ENCODE measurements at places on chromosomes 6 and 20.
A peak's percentile ranks its signal among the peaks of the same experiment; 100 is the strongest.

DNA sequence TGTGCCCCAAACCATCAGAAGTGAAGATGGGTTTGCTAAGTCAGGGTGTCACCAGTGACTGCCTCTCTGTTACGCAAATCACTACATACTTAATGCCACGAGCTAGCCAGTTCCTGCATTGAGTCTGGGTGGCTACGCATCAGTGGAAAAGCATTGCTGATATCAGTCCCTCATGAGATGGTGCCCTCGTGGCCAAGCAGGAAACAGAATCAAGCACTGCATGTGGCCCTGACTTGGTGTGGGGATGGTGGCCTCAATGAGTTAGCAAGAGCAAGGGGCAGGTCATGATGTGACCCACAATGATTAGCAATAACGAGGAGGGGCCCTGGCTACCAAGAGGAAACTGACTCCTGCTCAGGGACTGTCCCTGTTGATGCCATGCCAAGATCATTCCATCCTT lies 51.6 kb upstream of the FNDC1 start:
- peak; percentile 54 for DNase-seq

GRCh38 chr6:99545442-99545841 lies 23.0 kb downstream of the CCNC start:
- DNase-seq, result no peak

DNA sequence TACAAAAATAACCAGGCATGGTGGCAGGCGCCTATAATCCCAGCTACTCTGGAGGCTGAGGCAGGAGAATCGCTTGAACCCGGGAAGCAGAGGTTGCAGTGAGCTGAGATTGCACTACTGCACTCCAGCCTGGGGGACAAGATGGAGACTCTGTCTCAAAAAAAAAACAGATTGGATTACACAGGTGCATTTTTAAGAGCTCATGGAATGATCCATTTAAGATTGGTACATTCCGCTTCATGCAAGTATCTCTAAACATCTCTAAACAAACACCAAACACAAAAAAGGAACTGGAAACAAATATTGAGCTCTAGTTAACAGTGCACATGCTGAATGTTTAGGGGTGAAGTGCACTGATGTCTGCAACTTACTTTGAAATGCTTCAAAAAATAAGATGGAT lies 154.3 kb downstream of the GRM4 start:
- no peak for DNase-seq

DNA sequence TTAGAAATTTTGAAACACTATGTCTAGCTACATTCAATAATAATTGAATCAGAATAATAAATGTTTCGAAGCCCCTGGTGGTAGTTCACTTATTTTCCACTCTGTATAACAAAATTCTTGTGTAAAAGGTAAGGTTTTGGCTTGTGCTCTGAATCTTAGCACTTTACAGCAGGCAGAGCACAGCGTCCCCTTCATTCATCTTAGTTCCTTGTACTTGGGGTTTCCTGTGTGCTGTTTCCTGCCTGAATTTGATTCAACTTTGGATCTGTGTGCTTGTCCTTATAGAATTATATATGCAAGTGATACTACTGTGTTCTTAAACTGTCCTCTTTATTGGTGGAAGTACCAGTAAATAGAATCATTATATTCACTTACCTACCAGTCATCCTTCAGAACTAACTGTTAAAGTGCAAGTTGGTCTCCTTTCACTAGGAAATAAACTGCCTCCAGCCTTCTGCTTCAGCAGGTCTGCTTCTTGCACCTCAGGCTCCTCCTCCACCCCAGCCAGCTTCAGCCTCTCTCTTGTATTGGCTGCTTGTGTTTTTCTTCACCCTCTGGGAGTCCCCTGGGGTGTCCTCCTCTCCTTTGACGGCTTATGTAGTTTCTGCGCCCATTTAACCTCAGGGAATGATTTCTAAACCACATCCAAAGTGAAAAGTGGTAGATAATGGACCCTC lies 28.8 kb upstream of the TULP4 start:
- DNase-seq, result peak; percentile 28

GRCh38 chr6:116409756-116410155 lies 39.0 kb downstream of the DSE start:
- DNase-seq, result peak; percentile 52

- no peak for DNase-seq
Observed at GRCh38 chr6:110526726-110527125, 50.3 kb upstream of the SLC22A16 start.

DNA sequence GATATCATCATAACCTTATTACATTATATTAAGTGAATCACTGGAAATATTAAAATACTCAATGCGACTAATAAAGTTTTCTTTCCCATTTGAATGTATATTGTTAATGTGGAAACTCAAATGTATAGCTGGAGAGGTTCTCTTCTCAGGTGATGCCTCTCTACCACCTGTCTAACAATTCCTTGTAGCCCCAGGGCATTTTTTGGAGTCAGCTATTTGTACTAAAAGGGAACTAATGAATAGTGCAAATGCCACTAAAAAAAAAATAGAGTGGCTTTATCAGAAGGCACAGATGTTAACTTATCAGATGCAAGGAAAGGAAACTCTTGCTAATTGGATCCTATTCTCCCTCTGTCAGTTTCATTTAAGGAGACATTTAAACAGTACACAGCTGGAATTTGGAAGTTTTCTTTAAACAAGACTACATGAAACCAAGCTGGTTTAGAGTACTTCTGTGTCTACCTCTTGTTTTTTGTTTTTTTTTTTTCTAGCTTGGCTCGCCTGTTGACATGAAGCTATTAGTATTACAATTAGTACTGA lies 897.0 kb upstream of the SLC35B3 start:
- DNase-seq, result no peak

DNA sequence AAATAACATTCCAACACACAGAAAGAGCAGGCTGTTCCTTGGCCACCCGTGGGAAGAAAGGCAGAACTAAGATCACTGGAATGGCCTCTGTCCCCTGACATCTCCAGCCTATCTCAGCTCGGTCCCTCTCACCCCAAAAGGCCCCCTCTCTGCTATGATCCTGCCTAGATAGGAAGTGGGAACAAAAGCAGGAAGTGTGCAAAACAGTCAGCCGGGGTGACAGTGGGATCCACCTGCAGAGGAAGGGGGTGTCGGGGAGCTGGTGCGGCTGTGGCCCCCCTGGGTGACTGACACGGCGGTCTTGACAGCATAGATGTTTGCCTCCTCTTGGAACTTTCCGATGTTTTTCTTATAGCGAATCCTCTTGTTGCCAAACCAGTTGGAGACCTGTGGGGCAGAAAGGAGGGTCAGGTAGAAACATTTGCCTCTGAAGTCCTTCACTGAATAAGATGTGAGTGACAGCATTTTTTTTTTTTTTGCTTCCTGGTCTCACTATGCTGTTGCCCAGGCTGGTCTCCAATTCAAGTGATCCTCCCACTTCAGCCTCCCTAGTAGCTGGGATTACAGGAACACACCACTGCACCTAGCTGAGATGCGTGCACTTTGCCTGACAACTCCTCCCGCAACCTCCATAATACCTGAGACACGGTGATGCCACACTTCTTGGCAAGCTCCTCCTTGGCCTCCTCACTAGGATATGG lies 2.8 kb downstream of the PBX2 start:
- no peak for DNase-seq

- no peak for DNase-seq
Observed at GRCh38 chr6:142760152-142760551, 184.8 kb downstream of the HIVEP2 start.

DNA sequence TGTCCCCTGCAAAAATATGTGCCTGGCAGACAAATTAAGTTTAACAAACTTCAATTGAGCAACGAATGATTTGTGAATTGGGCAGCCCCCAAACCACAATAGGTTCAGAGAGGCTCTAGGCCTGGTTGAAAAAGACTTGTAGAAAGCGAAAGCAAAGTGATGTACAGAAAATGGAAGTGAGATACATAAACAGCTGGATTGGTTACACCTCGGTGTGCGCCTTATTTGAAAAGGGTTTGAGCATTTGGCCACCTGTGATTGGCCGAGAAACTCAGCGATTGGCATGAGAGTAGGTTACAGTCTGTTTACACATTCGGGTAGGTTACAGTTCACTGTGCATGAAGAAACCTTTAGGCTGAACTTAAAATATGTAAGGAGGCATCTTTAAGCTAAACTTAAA lies 136.9 kb downstream of the CD83 start:
- no peak for DNase-seq

DNA sequence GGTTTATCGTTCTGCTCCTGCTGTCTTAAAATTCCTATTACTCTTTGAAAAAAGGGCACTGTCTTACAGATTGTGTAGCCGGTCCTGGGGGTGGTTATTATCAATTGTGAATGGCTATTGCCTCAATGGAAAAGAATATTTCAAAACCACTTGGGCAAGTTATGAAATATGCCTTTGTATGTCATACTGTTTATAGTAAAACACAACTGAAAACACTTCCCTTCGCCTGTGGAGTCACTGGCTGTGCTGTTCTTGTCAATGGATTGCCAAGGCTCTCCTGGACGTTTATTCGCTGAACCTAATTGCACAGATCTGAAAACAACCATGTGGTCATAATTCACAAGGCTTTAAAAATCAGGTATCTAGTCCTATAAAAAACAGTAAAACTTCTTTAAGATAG lies 47.8 kb upstream of the TAGAP start:
- no peak for DNase-seq

- no peak for DNase-seq
Observed at GRCh38 chr6:11328613-11329247, 96.3 kb upstream of the NEDD9 start.

GRCh38 chr6:150332939-150333584 lies 35.8 kb upstream of the IYD start:
- DNase-seq, result no peak

- DNase-seq, result no peak
Observed at GRCh38 chr20:924639-925038, 8.5 kb upstream of the ANGPT4 start.

- DNase-seq, result no peak
Observed at GRCh38 chr6:157538168-157538567, 157.2 kb downstream of the ZDHHC14 start.

GRCh38 chr6:108735310-108736001 lies 112.8 kb upstream of the ARMC2 start:
- DNase-seq, result no peak

GRCh38 chr6:104282581-104282980 lies 577.1 kb downstream of the HACE1 start:
- DNase-seq, result no peak

DNA sequence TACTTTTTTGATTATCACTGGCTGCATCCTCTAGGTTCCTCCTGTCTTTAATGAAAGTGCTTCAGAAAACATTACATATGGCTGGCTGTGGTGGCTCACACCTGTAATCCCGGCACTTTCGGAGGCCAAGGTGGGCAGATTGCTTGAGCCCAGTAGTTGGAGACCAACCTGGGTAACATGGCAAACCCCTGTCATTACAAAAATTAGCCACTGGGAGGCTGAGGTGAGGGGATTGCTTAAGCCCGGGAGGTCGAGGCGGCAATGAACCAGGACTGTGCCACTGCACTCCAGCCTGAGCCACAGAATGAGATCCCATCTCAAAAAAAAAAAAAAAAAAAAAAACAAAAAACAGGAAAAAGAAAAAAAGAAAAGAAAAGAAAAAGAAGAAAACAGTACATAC lies 35.3 kb downstream of the BEND3 start:
- DNase-seq, result no peak

DNA sequence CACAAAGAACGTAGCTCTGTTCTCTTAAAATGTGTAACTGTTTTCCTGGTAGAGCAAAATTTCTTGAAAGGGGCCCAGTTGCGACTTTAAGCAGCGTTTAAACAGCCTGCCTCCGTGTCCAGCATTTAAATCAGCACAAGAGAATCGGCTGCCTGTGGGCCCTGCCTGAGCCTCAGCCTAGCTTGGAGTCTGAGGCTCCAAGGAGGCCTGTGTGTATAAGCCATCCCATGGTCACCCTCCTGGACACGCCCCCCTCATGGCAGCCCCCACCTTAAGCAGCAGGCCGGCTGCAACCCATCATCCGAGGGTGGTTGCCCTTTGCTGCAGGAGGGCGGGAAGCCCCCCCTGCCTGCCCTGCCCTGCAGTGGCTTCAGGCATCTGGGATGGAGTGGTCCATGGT lies 18.9 kb downstream of the SDCBP2 start:
- no peak for DNase-seq

- DNase-seq, result no peak
Observed at GRCh38 chr6:128131566-128131965, 230.7 kb upstream of the THEMIS start.

- DNase-seq, result no peak
Observed at GRCh38 chr20:25035921-25036320, 22.0 kb downstream of the ACSS1 start.

DNA sequence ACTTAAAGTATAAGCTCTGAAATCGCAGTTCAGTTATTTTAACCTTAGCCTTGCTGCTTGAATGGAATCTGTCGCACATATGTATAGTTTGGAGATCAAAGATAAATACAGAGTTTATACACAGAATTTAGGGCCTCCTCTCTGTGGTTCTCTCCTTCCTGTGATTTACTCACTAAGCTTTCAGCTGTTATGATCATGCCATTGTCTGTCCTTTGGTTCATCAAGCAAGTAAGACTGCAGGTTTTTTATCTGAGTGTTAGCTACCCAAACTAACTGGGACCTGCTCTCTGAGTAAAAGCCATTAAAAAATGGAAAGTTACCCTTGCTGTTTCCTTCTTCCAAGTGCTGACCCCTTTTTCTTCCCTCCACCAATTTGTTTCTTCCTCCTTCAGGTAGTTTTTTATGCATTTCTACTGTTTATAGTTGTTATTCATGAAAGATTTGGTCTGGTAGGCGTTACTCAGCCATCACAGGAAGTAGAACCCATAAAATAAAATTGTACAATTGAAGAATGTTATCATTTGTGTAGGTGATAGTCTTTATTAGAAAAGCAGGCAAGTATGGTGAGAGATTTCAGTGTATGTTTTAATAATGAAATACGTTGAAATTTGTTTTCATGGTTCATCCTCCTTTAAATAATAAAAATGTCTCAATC lies 33.7 kb upstream of the SUMO4 start:
- DNase-seq, result no peak

DNA sequence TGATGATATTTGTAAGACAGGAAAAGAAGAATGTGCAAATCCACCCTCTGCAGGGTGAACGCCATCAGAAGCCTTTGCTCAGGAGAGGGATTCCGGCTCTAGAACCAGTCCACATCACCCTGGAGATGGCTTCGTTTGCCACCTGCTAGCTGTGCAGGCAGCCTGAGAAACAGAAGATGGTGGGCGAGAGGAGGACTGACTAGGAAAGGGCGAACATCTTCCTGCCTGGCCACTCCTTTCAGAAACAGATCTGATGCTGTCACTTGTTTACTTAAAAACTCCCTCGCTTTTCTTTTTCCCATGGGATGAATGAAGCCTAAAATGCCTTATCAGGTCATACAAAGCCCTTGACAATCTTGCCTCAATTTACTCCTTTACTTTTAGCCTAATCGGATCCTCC lies 1.2 kb downstream of the PTPRA start:
- DNase-seq, result peak; percentile 43

GRCh38 chr6:158627940-158628211 lies 16.7 kb downstream of the DYNLT1 start:
- no peak for DNase-seq

GRCh38 chr20:48861444-48861843 lies 33.6 kb upstream of the PREX1 start:
- DNase-seq, result no peak

GRCh38 chr6:53335224-53335994 lies 13.3 kb downstream of the ELOVL5 start:
- no peak for DNase-seq

- peak; percentile 5 for DNase-seq
Observed at GRCh38 chr6:165049362-165049761, 260.0 kb downstream of the C6orf118 start.

- peak; percentile 25 for DNase-seq
Observed at GRCh38 chr6:146111881-146112450, 83.1 kb downstream of the GRM1 start.

All from Ammon's horn (tissue), 1 donor.